ENCODE measurements at places on chromosomes 12 and 14. TPM values are rescaled to one million over a fixed set of nuclear protein-coding genes. Genes with fewer than 3 reads are reported as not detected.

DNA sequence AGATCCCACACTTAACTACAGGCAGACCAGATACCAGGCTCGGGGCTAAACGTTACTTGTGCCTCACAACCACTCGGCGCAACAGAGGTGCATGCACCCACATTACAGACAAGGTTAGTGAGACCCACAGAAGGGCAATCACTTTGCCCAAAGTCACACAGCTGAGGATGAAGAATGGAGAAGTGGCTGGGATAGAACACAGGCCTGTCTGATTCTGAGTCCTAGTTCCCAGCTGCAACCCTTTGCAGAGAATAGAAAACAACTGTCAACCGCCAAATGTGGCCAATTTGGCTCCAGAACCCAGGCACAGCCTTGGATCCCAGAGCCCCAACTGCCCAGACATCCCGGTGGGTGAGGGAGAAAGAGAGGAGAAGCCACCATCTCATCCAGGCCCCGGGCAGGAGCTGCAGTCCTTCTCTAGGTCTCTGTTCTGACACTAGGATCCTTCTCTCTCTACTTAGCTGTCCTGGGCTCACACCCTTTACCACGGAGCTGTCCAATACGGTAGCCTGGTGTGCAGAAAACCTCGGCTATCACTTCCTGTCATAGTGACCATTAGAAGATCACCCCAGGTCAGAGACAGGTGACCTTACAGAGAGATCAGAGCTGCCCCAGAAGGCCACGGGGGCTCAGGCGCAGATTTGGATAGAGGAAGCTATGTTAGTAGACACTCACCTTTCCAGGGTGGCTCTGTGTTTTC, 59.1 kb downstream of the FAM222A start:
- H3K27me3 ChIP-seq, result no peaks in the 10 kb centered on the region
- no peak overlapping the region for H3K27ac ChIP-seq
- no peak overlapping the region for H3K4me3 ChIP-seq
- no peaks in the 10 kb centered on the region for H3K36me3 ChIP-seq
- H3K4me1 ChIP-seq, result peaks cover 9% of the 10 kb centered on the region

- no peak overlapping the region for H3K27ac ChIP-seq
- no peak overlapping the region for H3K4me3 ChIP-seq
- peaks cover 100% of the 10 kb centered on the region for H3K27me3 ChIP-seq
- no peaks in the 10 kb centered on the region for H3K36me3 ChIP-seq
Observed at GRCh38 chr14:56810836-56811592, 735 bp upstream of the OTX2 start.

GRCh38 chr12:48943221-48943620, 14.1 kb downstream of the ARF3 start:
- no peak overlapping the region for H3K4me3 ChIP-seq
- DNase-seq, result no peak
- H3K4me1 ChIP-seq, result no peaks in the 10 kb centered on the region
- peaks cover 32% of the 10 kb centered on the region for H3K36me3 ChIP-seq

- no peak overlapping the region for H3K4me3 ChIP-seq
- H3K27me3 ChIP-seq, result no peaks in the 10 kb centered on the region
- no peaks in the 10 kb centered on the region for H3K4me1 ChIP-seq
Observed at GRCh38 chr12:93552427-93552826, 20.0 kb upstream of the SOCS2 start.

DNA sequence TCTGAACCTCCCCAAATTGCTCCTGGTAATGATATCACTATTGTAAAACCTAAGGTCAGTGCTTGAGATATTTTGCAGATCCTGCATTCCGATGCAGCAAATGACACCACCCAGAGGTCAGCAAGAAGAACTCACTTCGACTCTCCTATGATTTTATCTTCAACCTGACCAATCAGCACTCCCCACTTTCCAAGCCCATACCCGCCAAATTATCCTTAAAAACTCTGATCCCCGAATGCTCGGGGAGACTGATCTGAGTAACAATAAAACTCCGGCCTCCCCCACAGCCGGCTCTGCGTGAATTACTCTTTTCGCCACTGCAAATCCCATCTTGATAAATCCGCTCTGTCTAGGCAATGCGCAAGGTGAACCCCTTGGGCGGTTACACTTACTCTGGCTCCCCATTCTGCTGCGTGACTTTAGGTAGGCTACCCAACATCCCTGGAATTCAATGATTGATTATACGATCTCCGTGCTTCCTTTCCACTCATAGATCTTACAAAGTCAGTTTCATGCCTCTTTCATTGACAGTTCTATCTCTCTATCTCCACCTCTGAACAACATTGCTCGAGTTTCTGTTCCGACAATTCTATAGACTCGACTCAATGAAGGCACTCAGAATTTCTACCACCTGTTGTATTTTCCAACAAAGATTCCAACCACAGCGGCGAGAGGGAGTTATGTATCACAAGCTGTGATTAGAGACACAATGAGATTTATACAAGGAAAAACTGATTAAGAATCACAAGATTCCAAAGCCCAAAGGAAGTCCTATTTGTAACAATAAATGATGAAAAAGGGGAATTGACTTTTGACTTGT, 939 bp downstream of the NPC2 start:
- H3K36me3 ChIP-seq, result no peaks in the 10 kb centered on the region
- H3K27ac ChIP-seq, result peak overlapping the region; percentile 79
- no peak for DNase-seq
- peak overlapping the region; percentile 83 for H3K4me3 ChIP-seq

GRCh38 chr12:116426391-116427136, 132.6 kb upstream of the MAP1LC3B2 start:
- H3K36me3 ChIP-seq, result no peaks in the 10 kb centered on the region
- H3K4me3 ChIP-seq, result no peak overlapping the region
- DNase-seq, result peak; percentile 24
- H3K27ac ChIP-seq, result no peak overlapping the region
- H3K27me3 ChIP-seq, result no peaks in the 10 kb centered on the region

GRCh38 chr12:105699209-105699608, 368.7 kb downstream of the C12orf75 start:
- H3K4me3 ChIP-seq, result no peak overlapping the region
- no peaks in the 10 kb centered on the region for H3K4me1 ChIP-seq
- no peak overlapping the region for H3K27ac ChIP-seq
- H3K36me3 ChIP-seq, result no peaks in the 10 kb centered on the region
- DNase-seq, result no peak

GRCh38 chr14:35973770-35974169, 147.6 kb downstream of the BRMS1L start:
- H3K36me3 ChIP-seq, result no peaks in the 10 kb centered on the region
- no peaks in the 10 kb centered on the region for H3K27me3 ChIP-seq
- H3K4me3 ChIP-seq, result no peak overlapping the region

GRCh38 chr12:12432364-12432763, 75.5 kb downstream of the BORCS5 start:
- no peak for DNase-seq
- H3K36me3 ChIP-seq, result no peaks in the 10 kb centered on the region
- H3K27me3 ChIP-seq, result no peaks in the 10 kb centered on the region
- no peak overlapping the region for H3K4me3 ChIP-seq
- no peak overlapping the region for H3K27ac ChIP-seq

- DNase-seq, result no peak
- H3K27ac ChIP-seq, result no peak overlapping the region
- H3K4me3 ChIP-seq, result no peak overlapping the region
- no peaks in the 10 kb centered on the region for H3K4me1 ChIP-seq
- no peaks in the 10 kb centered on the region for H3K36me3 ChIP-seq
Observed at GRCh38 chr12:130587966-130588365, 128.1 kb downstream of the RIMBP2 start.

- H3K27me3 ChIP-seq, result no peaks in the 10 kb centered on the region
- no peak overlapping the region for H3K27ac ChIP-seq
- H3K36me3 ChIP-seq, result no peaks in the 10 kb centered on the region
- no peak overlapping the region for H3K4me3 ChIP-seq
- peak; percentile 33 for DNase-seq
- H3K4me1 ChIP-seq, result no peaks in the 10 kb centered on the region
Observed at GRCh38 chr14:66070542-66071319, 415.4 kb upstream of the CCDC196 start.

The TEAD4 gene
- 20.1 TPM for total RNA-seq

The CNTN1 gene
- total RNA-seq, result 18.0 TPM

The OR4E2 gene
- not detected for total RNA-seq

The INHBC gene
- not detected for total RNA-seq

The OR8S1 gene
- 0.78 TPM for total RNA-seq

The SEC23A gene
- 64.0 TPM for total RNA-seq

All from tibial nerve (tissue), 4 donors.